ENCODE measurements at places on chromosomes 3 and 15.

DNA sequence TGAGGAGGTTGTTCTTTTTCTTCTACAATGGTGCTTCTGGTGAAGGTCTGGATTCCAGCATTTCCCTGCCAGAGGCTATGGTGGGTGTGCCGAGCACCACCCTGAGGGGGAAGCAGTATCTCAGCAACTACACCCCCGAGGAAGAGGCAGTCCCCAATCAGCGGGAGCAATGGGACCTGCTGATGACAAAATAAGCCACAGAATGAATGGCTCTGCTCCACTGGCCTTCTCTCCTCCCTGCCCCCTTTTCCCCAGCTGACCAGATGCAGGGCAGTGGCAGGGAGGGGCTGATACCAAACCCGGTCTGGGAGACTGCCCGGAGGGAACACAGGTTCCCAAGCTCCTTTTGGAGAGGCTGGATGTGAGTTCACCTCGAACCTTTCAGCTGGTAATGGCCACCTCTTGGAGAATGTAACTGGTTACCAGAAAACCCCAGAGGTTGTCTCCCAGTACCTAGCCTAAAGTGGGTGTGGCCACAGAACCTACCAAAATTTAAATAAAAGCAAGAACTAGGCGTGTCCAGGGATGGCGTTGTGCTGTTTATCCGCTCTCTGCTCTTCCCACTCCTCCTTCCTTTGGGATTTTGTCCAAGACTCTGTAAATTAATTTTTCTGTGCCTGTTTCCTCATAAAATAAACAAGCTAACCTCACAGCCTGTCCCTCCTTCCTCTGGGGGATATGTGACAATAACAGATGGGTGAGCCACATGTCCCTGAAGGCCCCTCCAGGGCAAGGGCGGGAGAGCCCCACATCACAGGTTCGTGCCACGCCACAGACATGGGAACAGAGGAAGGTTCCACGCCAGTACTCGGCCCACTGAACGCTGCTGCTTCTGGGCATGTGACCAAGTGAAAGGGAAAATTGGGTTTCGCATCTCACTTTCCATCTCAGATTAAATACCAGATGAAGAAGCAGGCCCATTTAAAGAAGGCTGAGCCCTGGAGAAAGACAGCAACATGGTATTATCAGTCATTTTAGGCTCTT lies 35.1 kb upstream of the SPTBN5 start:
- DNase-seq = no peak

DNA sequence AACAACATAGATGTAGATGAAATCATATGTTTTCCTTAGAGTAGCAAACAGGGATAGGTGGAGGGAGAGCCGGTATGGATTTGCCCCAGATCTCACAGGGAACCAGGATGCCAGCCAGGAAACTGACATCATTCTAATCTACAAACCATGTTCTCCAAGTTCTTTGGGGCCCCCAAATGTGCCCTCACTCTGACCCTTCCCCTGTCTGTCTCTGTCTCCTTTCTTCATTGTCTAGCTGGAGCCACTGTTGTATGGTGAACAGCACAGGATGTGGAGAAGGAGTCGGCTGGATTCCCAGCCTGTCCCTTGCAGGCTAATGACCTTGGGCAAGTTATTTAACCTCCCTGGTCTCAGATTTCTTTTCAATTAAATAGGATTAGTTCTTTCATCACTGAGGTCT lies 962 bp downstream of the ATP13A5 start:
- no peak for DNase-seq

DNA sequence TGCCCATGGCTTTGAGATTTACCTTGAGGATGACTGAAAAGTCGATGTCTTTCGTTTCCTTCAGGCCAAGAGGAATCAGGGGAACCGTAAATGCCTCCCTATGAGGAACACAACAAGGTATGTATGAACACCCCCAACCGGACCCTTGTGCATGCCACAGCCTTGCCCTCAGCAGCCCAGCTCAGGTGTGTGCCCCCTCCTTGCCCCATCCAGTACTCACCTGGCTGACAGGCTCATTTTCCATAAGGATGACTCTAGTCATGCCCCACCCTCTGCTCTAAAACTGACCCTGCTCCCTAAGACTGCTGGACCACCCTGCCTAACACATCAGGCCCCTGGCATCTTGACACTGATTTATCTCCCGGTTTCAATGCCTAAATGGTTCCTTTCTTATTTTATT lies 270.0 kb downstream of the GOLGA6L6 start:
- DNase-seq = no peak

DNA sequence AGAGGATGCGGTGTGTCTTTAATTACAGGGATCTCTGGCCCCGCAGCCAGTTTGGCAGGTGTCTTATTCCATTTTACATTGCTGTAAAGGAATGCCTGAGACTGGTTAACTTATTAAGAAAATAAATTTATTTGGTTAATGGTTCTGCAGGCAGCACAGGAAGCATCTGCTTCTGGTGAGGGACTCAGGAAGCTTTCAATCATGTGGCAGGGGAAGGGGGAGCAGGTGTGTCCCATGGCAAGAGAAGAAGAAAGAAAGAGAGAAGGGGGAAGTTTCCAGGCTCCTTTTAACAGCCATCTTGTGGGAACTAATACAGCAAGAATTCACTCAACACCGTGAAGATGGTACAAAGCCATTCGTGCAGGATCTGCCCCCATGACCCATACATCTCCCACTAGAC lies 128.0 kb upstream of the CRBN start:
- DNase-seq = no peak

DNA sequence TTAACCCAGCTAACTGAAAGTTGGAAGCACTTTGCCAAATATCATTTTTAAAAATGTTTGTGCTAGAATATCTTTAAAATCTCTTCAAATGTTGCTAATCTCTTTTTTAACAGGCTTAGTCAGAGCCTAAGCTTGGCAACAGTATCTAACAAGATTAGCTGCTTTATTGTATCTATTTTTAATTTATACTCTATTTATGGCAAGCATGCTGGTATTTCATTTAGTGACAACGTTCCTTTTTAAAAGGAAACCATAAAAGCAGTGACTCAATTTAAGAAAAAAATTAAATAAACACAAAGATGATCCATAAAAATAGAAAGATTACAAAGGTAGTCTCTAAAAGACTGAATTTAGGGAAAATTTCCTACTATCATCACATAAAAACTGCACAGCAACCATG lies 40.5 kb downstream of the SLC12A6 start:
- no peak for DNase-seq

DNA sequence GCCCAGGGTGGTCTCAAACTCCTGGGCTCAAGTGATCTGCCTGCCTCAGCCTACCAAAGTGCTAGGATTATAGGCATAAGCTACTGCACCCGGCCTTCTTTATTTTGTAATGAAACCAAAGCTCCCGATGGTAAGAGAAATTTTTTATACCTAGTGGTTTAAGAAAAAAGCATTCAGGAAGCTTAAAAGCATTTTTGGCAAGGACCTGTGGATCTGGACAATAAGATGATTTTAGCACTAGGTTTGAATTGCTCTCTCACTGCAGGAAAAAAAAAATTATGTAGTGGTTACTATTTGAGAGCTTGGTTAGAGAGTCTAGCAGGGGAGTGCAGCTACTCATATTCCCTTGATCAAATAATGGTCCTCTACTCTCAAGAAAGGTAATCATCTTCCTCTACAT lies 64.9 kb upstream of the PIK3R4 start:
- no peak for DNase-seq

DNA sequence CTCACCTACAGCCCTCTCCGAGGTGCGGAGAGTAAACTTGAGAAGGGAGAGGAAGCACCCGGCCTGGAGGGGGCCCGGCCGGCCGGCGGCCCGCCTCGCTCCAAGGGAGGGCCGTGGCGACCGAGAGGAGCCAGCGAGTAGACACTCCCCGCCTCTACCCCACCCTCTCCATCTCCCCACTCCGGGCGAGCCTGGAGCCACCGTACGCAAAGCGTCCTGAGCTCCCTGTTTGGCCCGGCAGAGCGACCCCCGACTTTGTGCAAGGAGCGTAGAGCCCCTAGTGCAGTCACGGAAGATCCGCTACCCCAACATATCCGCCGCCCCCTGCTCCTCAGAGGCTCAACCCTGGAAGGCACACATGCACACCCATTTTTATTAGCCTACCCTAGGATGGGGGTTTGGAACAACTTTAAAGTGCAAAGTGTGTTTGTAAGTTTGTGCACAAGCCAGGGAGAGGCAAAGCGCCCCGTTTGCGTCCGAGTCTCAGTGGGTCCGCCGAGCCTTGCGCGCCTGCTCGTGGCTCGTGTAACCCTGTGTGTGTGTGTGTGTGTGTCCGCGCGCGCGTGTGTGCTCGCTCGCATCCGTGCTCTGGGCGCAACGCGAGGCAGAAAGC lies 508 bp upstream of the SMAD6 start:
- DNase-seq = peak; percentile 8

- no peak for DNase-seq
Observed at GRCh38 chr3:108380128-108380795, 83.9 kb downstream of the HHLA2 start.

- DNase-seq = no peak
Observed at GRCh38 chr3:39232859-39233258, 40.5 kb upstream of the XIRP1 start.

DNA sequence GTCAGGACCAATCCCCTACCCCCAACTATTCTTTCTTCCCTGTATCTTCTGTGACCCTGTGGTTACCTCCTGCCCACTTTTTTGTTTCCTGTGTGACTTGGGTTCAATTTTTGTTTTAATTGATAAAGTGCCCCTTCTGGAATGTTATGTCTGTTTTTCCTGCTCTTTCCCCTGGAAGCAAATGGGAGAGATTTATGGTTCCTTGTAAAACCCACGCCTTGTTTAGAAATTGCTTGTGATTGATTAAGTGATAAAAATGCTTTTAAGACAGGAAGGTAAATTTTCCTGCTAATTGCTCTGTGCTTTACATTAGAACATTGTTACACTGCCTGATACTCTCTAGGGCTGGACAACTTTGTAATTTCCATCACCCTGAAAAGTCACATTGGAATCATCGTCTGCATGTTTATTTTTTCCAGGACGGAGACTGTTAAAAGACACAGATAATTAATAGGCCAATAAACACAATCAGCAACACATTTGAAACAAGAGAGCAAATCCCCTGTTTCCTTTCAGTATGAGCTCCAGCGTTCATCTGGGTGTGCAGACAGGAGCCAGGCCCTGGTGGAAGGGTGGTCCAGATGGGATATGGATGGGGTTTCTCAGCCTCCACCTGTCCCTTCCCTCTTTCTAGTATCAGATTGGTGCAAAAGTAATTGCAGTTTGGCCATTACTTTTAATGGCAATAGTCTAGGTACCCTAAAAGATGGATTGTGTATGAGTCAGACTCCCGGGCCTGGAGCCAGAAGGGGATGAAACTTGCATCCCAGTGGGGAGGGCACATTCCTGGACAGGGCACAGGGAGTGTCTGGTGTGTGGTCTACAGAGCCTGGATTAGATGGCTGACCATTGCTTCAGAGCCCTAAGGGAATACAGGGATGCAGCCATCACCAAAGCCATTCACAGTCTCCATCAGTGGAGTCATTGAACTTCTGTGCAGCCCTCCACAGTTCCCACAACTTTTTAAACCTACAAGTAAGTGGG lies 58.1 kb upstream of the AGBL1 start:
- DNase-seq = no peak

DNA sequence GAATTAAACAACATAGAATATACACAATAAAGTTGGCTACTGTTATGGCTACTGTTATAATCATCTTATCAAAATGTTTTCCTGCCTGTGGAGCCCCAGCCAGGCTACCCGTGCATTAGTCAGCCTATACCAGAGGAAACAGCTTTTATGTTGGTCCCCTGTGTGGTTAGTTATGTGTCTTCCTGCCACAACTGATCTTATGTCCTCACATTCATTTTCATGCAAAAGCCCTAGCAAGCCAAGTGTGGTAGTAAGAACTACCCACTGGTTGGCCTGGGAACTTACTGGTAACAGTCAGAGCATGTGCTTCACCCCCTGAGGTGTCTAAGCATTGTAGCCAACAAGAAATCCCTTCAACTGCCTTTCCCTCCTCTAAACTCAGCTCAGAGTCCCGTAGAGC lies 21.8 kb downstream of the MGLL start:
- no peak for DNase-seq

- no peak for DNase-seq
Observed at GRCh38 chr15:90020021-90020735, 19.1 kb downstream of the ZNF710 start.

- no peak for DNase-seq
Observed at GRCh38 chr3:45182915-45183871, 37.0 kb upstream of the CDCP1 start.

DNA sequence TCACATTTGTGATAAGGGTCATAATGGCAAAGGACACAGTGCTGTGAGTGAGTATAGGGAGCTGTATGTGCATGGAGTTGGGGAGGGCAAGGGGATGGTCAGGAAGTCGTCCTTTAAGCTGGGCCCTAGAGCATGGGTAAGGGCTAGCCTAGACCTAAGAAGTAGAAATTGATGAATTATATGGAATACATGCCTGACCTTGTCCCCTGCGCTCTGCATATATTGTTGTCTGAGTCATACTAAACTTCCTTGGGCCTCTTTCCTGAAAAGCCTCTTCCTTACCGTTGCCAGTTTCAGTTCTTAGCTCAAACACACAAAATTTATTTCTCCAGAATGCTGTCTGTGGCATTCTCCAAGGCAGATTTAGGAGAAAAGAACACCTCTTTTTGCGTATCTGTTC lies 4.6 kb downstream of the SNRK start:
- DNase-seq = no peak

- DNase-seq = no peak
Observed at GRCh38 chr15:20643829-20644425, 102.3 kb upstream of the GOLGA6L6 start.

All from activated effector memory CD4-positive, alpha-beta T cell treated with Interleukin-2 at 50 U/mL for 16 hours (primary cell).